ENCODE measurements at places on chromosomes 12 and 14.

DNA sequence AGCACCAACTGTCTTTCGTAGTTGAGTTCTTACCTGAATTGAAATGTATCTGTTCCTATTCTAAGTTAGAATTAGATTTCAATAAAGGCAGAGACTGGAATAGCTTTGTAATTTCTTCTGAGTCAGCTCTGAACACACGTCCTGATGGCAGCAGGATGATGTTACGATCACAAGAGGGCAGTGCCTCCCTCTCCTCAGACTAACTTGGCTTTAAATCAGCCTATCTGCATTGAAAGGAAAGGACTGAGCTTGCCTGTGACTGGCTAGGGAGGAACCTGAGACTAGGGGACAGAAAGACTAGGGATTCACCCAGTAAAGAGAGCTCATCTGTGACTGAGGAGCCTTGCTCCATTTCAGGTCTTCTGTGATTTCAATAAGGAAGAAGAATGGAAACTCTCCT lies 323.7 kb upstream of the OR4E1 start:
- no peak for DNase-seq

DNA sequence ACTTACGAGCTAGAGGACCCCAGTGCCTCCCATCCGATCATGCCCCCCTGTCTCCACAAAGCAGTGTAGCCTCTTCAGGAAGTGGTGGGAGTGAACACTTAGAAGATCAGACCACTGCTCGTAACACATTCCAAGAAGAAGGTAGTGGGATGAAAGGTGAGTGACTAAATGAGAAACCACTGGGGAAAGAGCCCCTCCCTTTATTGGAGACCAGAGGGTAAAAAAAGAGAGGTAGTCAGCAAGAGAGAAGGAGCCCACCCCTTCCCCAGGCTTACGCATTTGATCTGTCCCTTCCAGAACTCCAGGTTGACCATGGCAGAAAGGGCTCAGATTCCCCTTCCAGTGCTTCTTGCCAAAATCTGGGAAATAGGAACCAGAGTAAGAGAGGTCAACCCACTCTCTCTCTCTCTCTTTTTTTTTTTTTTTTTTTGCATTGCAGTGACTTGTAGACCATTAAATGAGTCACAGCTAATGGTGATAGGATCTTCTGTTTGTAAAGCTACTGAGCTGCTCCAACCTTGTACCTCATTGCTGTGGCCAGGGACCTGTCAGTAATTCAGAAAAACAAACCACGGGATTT lies 165.4 kb downstream of the GCH1 start:
- no peak for DNase-seq

DNA sequence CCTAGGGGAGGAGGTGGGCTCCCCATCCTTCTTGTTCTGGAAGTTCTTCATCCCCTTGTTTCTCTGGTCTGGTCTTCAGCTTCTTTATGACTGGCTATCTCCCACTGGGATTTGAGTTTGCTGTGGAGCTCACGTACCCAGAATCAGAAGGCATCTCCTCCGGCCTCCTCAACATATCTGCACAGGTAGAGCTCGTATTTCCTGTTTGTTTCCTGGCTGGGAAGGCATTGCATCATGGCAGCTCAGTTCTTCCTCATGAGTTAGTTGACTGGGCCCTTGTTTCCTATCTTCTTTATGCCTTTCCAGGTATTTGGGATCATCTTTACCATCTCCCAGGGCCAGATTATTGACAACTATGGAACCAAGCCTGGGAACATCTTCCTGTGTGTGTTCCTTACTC lies 19.8 kb downstream of the ERG28 start:
- no peak for DNase-seq

- no peak for DNase-seq
These were observed 151.3 kb downstream of the NUBPL start for GRCh38 chr14:31712244-31713127.

DNA sequence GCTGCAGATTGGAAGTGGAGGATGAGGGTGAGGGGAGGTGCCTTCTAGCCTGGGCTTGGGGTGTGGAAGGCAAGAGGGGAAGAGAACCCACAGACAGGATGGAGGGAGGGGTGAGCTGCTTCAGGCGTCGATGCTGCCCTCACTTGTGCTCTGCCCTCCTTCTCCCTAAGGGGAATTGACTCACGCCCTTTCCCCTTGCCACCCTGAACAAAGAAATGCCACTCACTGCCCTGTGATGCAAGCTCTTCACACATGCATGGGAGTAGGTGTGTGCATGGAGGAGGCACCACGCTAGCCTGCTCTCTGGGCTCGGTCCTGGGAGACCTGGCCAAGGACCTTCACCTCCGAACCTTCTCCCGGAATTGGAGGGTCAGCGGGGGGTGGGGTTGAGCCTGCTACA lies 35.7 kb upstream of the PRMT8 start:
- DNase-seq = no peak

DNA sequence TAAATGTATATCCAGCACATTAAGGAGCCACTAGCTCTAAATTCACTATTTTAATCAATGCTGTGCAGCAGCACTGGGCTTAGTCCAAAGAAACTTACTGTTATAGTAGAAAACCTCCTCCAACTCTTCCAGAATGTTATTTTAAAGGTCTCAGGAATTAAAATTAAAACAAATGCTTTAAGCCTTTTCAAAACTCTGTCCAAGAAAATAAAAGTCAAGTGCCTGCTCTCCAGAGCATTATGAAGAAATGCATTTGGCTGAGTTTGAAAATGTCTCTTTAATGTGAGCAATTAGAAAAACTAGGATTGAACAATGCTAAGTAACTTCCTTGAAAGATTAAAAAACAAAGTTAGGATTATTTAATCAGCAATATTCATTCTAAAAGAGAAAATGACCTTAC lies 322.4 kb upstream of the DCN start:
- DNase-seq = no peak

DNA sequence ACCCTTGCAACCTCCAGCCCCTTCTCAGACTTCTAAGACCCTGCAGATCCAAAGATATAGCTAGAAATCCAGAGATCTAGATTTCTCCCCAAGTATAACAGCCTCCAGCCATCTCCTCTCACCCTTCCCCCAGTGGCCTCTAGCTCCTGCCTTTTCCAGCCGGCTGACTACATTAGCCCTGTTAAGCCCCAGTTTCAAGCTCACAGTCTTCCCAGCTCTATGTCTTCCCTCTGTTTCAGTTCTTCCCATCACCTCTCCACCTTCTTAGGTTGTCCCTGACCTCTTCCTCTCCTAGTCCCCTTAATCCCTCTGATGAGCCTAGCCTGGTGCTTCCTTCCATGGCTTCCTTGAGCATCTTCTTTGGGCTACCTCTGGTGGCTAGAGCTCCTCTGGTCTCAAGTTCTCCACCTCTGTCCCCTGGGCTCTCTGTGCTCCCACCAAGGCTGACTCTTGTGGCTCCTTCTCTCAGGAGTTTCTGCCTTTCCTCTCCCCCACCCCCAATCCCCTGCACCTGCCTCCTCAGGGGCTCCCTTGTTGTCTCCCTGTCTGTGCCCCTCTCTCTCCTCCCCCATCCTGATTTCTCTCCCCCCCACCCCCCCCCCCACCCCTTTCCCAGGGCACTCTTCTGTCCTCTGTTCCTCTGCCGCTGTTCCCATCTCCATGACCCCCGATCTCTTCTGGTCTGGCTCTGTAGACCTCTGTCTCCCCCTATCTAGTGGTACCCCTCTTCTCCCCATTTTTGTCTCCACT lies 816 bp upstream of the GDF11 start:
- DNase-seq = no peak

GRCh38 chr14:68172627-68173026 lies 353.0 kb downstream of the RAD51B start:
- no peak for DNase-seq

GRCh38 chr12:109741286-109741969 lies 27.8 kb downstream of the FAM222A start:
- no peak for DNase-seq

GRCh38 chr14:103711516-103712431 lies 3.5 kb downstream of the XRCC3 start:
- DNase-seq = no peak

- DNase-seq = no peak
These were observed 344.7 kb downstream of the CACNA1C start for GRCh38 chr12:2397356-2398045.

GRCh38 chr14:75469606-75470237 lies 41.9 kb downstream of the JDP2 start:
- no peak for DNase-seq

DNA sequence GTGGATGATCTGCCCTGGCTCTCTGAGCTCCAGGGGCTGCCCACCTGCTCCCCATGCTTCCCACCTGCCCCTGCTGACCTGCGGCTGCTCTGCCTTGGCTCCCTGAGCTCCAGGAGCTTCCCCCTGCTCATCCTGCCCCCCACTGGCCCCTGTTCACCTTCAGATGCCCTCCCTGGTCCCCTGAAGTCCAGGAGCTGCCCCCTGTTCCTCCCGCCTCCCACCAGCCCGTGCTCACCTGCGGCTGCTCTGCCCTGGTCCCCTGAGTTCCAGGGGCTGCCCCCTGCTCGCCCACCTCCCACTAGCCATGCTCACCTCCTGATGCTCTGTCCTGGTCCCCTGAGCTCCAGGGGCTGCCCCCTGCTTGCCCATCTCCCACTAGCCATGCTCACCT lies 219.7 kb downstream of the TMEM121 start:
- DNase-seq = no peak

- DNase-seq = no peak
These were observed 39.0 kb upstream of the LDHB start for GRCh38 chr12:21696625-21697024.

- no peak for DNase-seq
These were observed 838.5 kb upstream of the TMEM132C start for GRCh38 chr12:127428420-127428819.

GRCh38 chr12:80189241-80189640 lies 89.9 kb downstream of the OTOGL start:
- no peak for DNase-seq

DNA sequence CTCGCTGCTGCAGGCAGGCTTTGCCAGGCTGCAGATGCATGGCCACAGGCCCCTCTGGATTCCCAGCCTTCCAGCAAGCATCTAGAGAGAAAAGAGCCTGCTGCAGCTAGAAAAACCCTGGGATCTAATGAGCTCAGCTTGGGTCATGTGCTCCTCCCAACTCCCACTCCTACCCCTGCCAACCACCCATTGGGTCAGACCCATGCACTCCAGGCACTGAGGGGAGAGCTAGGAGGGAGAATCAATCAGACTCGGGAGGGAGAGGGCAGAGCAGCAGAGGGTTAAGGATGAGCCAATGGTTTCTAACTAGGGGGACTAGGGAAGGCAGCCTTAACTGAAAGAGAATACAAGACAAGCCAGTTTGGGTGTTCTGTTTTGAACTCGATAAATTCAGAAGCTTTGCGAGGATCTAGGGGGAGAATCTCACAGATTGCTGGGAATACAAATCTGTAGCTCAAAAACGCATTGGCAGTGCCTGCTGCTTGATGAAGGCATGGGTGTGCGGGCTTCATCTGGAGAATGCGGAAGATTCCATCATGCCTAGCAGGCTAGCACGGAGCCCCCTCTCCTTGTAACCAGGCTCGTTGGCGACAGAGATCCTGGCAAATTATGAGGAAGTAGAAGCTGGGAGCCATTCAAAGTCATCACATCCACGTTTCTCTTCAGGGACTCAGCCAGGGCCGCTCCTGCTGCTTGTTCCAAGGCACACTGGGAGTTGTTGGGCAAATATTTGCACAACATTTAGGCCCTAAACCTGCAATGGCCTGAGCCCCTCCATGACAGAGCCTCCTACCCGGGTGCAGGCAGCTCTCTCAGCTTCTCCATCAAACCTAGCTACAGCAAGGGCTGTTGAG lies 56.4 kb downstream of the VCPKMT start:
- no peak for DNase-seq

- no peak for DNase-seq
These were observed at the start of gene NR1H4 for GRCh38 chr12:100473716-100474150. Gene NR1H4, plus strand, starts transcription at chr12:100473866. Its CDS starts 19,458 bp downstream, at chr12:100493324.

GRCh38 chr12:126424696-126425095 lies 1359.5 kb downstream of the AACS start:
- DNase-seq = no peak
